ENCODE measurements at places on chromosomes 11 and 22.

- peak; percentile 97 for DNase-seq
These were observed 94.9 kb downstream of the ZBTB16 start for GRCh38 chr11:114154271-114155047.

- DNase-seq: no peak
These were observed 4.7 kb downstream of the ANO1 start for GRCh38 chr11:70082829-70083228.

DNA sequence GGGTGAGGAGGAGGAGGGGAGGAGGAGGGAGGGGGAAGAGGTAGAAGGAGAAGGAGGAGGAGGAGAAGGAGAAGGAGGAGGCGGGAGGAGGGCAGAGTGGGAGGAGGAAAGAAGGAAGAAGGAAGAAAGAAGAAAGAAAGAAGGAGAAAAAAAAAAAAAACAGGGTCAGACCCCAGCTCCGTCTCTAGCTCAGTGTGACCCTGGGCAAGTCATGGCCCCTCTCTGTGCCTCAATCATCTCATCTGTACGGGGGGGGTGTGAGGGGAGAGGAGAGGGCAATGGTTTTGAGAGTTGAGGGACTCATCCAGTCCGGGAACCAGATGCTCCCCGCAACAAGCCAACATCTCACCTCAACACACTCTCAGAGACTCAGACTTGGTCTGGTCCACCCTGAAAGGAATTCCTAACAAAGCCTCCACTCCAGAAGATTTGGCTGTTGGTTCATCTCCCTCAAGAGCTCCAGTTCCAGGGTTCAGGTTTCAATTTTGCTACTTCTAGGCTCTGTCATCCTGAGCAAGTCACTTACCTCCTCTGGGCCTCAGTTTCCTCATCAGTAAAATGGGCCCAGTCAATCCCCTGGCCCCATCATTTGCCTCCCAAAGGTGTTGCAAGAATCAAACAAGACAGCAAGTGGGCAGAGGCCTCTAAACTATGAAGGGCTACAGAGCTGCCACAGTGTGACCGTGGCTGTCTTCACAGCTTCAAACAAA lies 7.7 kb downstream of the CARD10 start:
- no peak for DNase-seq

DNA sequence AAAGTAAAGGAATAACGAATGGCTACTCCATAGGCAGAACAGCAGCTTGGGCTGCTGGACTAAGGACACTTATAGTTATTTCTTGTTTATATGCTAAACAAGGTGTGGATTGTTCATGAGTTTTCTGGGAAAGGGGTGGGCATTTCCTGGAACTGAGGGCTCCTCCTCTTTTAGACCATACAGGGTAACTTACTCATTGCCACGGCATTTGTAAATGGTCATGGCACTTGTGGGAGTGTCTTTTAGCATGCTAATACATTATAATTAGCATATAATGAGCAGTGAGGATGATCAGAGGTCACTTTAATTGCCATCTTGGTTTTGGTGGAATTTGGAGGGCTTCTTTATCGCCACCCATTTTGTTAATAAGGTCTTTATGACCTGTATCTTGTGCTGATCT lies 7.0 kb downstream of the OR4X1 start:
- DNase-seq: no peak

GRCh38 chr11:44630511-44631210 lies 65.2 kb downstream of the CD82 start:
- no peak for DNase-seq

DNA sequence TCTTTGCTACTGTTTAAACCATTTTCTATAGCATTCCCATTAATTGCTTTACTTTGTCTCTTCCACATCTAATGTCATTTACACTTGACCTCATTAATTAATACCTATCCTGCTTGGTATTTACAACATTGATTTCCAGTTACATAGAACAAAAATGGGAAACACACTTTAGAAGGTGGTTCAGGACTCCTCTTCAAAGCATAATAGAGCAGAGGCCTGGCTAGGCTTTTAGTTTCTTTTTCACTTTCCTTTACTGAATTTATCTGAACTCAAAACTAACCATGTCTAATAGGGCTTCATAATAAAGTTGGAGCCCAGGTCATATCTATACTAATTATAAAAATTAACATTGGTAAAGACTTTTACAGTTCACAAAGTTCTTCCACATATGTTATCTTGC lies 648.0 kb upstream of the KIRREL3 start:
- DNase-seq: no peak

DNA sequence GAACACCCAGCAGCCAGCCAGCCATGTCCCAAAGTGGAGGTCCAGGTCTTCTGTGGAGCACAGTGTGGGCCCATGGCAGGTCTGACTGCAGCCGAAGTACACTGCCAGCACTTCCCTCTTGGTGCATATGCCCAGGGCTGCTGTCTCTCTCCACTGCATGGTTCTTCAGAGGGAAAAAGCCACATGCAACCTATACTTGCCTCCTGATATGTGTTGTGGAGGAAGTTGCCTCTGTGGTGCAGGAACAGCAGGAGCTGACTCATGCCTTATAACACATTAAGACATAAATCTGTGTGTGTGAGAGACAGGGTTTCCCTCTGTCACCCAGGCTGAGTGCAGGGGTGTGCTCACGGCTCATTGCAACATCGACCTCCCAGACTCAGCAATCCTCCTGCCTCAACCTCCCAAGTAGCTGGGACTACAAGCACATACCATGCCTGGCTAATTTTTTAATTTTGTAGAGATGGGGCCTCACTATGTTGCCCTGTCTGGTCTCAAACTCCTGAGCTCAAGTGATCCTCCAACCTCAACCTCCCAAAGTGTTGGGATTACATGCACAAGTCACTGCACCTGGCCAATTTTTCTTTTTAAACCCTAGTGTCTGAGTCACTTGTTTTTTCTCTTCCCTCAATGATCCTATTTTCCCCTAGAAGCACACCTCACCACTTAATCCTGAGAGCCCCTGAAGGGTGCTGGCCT lies 98.8 kb downstream of the MPPED2 start:
- DNase-seq: no peak

- DNase-seq: no peak
These were observed 97.0 kb downstream of the SYT9 start for GRCh38 chr11:7348432-7349304.

GRCh38 chr11:123298488-123299447 lies 103.7 kb upstream of the CLMP start:
- DNase-seq: no peak

DNA sequence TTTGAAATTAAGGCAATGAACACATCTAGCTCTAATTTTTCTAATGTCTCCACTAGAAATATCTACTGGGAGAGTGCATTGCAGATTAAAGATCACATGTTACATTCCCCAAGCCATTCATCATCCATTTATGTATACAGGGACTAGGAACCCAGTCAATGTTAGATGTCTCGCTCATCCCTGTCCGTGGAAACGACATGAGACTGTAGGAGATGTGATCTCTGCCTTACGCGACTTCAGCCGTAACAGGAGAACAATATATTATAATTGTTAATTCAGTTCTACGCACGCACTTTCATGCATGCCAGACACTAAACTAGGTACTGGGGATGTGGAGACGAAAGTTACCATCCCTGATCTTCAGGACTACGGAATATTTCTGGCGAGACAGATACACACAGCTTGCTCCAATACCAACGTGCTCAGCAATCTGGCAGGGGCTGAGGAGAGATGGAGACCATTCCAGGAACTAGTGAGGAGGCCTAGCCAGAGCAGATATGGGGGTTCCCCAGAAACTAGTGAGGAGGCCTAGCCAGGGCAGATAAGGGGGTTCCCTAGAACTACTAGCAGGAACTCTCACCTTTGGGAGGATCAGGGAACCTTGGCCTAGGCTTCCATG lies 706 bp downstream of the DCPS start:
- DNase-seq: no peak

- peak; percentile 54 for DNase-seq
These were observed 55.5 kb downstream of the CLPB start for GRCh38 chr11:72378704-72379383.

GRCh38 chr11:44556735-44557409 lies 8.6 kb upstream of the CD82 start:
- peak; percentile 78 for DNase-seq

GRCh38 chr11:128297091-128297651 lies 290.2 kb downstream of the ETS1 start:
- no peak for DNase-seq

DNA sequence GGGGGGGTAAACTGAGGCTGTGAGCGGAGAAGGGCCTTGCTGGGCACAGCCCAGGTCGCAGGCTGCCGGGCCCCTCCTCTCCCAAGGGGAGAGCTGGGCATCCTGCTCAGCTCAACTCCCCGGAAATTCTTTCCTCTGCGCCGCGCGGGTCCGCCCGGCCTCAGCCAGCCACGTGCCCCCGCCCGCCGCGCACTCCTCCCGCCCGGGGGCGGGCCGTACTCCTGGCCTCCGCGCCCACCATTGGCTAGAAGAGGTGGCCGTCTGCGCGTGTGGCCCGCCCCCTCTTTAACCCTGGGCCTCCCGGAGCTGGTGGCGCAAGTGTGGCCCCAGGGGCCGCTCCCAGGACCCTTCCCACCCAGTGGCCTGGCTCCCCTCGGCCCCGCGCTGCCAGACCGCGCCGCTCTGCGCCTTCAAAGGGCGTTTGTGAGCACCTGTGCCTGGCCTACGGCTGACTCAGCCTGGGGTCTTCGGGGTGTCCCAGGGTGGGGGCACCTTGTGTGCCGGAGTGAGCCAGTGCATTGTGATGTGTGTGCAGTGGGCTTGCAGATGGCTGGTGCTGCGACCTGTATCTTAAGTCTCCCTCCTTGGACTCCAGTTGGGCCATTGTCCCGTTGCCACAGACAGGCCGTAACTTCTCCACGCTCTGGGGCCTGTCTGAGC lies 2.0 kb downstream of the MRGPRF start:
- DNase-seq: peak; percentile 82

DNA sequence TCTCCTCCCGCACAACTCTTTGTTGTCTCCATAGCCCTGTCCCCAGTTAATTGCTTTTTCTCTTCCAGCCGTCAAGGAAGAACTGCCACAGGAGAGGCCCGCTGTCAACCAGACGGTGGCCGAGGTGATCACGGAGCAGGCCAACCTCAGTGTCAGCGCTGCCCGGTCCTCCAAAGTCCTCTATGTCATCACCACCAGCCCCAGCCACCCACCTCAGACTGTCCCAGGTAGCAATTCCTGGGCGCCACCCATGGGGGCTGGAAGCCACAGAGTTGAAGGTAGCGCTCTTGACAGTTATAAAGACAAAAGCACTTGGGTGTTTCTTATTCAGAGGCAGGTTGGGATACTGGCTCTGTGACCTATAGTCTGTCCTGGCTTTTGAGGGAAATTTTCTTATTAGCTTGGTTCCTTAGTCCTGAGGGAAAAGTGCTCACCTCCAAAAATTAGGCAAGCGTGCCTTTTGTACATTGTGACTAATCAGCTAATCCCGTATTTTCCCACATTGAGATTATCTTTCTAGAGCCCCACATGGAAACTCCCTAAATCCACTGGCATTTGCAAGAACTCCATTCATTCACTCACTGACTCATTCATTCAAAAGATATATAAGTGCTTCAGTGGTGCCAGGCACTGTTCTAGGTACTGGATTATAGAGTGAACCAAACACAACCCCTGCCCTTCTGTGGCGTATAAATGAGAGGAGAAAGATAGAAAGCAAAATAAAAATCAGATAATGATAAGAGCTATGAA lies 65.9 kb downstream of the KREMEN1 start:
- no peak for DNase-seq

GRCh38 chr11:117421476-117421875 lies 93.8 kb downstream of the CEP164 start:
- DNase-seq: no peak

DNA sequence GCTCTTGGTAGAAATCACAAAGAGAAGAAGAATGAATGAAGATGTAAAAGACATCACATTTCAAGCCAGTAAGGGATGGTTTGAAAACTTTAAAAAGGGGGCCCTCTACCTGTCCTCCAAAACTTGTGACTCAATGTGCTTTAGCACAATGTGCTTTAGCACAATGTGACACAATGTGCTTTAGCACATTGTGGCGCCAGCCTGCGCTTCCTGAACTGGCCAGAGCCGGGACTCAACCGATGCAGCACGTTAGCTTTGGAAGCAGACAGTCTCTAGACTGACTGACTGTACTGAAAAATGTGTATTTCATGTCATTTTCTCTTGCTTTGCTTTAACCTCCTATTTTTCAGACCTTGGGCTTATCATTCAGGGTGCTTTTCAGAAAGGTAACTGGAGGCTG lies 63.5 kb downstream of the FAM83F start:
- no peak for DNase-seq

GRCh38 chr11:34744511-34744910 lies 123.6 kb downstream of the EHF start:
- DNase-seq: no peak

GRCh38 chr11:77104727-77105126 lies 2.1 kb downstream of the OMP start:
- DNase-seq: peak; percentile 22

- peak; percentile 67 for DNase-seq
These were observed 2.0 kb upstream of the LMO2 start for GRCh38 chr11:33893711-33894397.

DNA sequence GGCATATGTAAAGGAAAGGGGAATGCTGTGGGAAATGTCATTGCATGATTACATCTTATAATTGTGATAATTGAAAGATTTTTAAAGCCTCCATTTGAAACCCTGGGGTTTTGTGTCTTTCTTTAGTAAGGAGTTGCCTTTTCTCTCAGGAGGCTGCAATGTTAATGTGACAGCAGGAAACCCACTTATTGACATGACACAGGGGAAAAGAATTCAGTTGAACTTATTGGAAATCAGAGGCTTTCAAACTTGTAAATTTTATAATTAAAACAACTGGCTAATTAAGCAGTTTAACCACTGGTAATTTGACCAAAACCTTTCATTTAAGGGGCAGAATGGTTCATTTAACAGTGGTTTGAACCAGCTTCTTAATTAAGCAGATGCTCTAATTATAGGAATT lies 31.2 kb downstream of the MRPL48 start:
- DNase-seq: peak; percentile 15

DNA sequence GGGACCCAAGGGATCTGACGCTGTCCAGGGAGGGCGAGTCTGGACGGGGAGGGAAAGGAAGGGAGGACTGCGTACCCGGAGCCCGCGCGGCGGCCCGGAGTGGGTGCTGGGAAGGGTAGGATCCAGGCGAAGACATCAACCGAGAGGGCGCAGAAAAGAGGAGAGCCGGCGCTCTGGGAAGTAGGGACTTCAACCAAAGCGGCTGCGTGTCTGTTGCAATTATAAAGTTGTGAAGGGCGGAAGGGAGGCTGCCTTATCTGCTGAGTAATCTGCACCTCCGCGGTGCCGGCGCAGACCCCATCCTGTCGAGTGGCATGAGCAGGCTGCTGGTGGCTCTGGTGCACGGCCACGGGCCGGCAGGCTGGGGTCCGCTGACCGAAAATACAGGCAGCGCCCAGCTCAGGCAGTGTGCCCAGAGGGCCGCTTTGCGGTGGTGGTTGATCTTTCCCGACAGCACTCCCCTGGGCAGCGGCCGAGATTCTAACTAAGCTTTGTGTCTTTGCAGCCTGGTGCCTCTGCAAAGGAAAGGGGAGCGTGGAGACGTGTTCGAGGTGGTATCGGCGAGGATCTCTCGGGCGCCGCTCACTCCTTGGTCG lies 978 bp downstream of the C11orf87 start:
- DNase-seq: peak; percentile 33

All from cardiac fibroblast (primary cell).